Kidney epithelial cell (primary cell): ENCODE measurements at places on chromosomes 7 and 10. TPM values are rescaled to one million over a fixed set of nuclear protein-coding genes. Genes with fewer than 3 reads are reported as not detected.

CALHM3 gene
- not detected in 2 replicates for total RNA-seq

- DNase-seq: peak; percentile 12
These were observed 315.9 kb upstream of the SEMA3A start for GRCh38 chr7:84510505-84510904.

DNA sequence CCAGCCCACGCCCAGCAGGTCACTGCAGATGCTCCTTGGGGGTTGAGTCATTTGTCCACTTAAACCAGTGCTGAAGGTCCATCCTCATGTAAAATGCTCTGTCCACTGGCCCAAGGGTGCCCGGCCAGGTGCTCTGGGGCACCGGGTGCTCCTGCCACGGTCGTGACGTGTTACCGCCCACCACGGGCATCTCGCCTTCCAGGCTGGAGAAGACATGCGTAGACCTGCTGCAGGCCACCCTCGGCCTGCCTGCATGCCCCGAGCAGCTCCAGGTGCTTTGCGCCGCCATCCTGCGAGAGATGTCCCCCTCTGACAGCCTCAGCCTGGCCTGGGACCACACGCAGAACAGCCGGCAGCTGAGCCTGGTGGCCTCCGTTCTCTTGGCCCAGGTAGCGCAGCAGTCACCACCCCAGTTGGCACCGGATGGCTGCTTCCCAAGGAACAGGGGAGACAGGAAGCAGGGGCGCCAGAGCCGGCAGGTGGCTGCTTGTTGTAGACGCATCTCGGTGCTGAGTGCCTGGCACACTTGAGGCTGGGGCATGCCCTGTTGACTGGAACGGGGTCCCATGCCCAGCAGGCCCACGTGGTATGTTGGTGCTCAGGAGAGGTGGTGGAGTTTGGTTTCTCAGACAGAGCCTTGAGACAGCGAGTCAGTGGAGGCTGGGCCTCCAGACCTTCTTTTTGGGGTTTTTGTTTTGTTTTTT, 6.1 kb downstream of the AP5Z1 start:
- DNase-seq: no peak

GRCh38 chr10:120511165-120511564, 54.1 kb downstream of the PLPP4 start:
- peak; percentile 56 for DNase-seq

DNA sequence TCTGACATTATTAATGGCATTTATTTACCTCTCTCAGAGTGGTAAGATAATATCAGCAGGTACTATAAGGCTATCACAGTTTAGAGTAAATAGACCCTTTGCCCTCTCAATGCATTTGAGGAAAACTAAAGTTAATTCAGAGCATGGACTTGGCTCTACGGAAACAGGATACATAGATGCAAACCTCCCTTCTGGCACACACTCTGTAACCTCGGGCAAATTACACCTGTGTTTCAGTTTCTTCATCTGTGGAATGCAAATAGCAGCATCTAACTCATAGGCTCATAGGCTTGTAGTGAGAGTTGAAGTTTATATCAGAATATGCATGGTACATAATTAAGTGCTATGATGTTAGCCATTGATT, 5.6 kb downstream of the RAPGEF5 start:
- no peak for DNase-seq

GRCh38 chr7:46625032-46625431, 704.0 kb upstream of the IGFBP3 start:
- no peak for DNase-seq
